ENCODE measurements at places on chromosomes 7 and 10. TPM values are rescaled to one million over a fixed set of nuclear protein-coding genes. Genes with fewer than 3 reads are reported as not detected.

CDH23 gene
- total RNA-seq = 7.1 TPM

BLNK gene
- 1.8 TPM for total RNA-seq

MAT1A gene
- not detected for total RNA-seq

CDHR1 gene
- 1.0 TPM for total RNA-seq

GRM3 gene
- 2.1 TPM for total RNA-seq

ANKRD61 gene
- total RNA-seq = not detected

SAP25 gene
- total RNA-seq = not detected

AKR1C2 gene
- 5.3 TPM for total RNA-seq

LRRC4 gene
- total RNA-seq = 0.77 TPM

Measured in uterus (tissue), 4 donors.